ENCODE measurements at places on chromosomes 5 and 9.

- DNase-seq, result no peak
Measured at GRCh38 chr9:113426701-113427100, 16.2 kb downstream of the C9orf43 start.

- no peak for DNase-seq
Measured at GRCh38 chr9:125617087-125617486, 89.9 kb downstream of the MAPKAP1 start.

DNA sequence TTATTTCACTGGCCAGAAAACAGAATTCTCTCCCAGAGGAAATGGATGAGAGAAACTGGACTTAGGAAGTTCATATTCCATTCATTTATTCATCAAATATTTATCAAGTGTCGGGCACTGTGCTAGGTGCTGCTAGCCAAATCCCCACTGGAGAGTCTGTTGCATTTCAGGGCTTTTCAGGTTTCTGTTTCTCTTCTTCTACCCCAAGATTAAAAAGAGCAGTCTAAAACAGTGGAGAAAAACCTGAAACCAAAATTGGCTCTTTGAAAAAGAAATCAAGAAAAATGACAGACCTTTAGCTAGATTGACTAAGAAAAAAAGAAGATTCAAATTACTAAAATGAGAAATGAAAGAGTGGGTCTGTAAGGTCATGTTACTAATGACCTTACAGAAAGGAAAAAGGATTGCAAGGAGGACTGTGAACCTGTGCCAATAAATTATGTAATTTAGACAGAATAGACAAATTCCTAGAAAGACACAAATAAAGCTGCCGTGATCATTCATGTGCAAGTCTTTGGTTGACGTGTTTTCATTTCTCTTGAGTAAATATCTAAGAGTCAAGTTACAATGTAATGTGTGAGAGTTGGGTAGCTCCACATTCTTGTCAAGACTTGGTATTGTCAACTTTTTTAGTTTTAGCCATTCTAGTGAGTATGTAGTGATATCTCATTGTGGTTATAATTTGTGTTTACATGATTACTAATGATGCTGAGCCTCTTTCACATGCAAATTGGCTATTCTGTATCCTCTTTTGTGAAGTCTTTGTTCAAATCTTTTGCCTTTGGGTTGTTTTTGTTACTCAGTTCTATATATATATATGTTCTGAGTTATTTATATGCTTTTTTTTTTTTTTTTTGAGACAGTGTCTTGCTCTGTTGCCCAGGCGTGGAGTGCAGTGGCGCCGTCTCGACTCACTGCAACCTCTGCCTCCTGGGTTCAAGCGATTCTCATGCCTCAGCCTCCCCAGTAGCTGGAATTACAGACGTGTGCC is 23.7 kb downstream of the SNX30 start:
- DNase-seq, result no peak

GRCh38 chr5:35096216-35096615 is 48.5 kb upstream of the AGXT2 start:
- DNase-seq, result no peak

- no peak for DNase-seq
Measured at GRCh38 chr9:1871626-1872419, 143.3 kb upstream of the SMARCA2 start.

GRCh38 chr5:76642390-76643040 is 19.3 kb upstream of the F2RL2 start:
- no peak for DNase-seq

- DNase-seq, result no peak
Measured at GRCh38 chr9:134165357-134166315, 1.3 kb upstream of the RNU6ATAC start.

DNA sequence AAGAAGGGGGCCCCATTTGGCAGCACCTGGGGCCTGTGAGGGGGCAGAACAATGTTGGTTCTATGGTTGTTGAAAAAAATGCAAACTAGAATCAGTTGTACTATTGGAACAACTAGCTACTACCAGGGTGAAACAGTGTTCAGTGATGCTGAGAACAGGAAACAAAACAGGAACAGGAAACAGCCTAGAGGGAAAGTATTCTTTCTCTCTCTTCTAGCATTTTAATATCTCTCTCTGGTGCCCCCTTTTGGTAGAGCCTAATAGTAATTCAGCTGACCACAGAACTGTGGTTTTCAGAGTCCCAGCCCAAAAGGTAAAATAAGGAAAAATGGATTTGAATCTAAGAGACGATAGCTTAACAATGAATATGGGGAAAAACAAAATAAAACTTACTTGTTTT is 138.0 kb upstream of the KCNN2 start:
- DNase-seq, result no peak

DNA sequence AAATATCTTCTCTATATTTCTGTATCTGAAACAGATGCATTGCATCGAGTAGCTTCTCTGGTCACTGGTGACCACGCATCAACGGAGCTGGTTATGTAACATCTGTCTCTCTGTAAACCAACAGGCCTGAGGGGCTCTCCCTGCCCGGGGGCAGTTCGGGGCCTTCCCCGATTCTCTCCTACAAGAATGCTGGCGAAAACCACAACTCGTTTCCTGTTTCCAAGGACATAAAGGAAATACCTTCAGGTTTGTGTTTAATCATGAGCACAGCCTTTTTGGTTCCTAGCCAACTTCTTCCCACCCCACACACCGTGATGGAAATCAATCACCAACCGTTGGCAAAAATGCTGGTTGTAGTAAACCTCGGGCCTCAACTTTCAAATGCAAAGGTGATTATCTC is 25.1 kb downstream of the GDNF start:
- no peak for DNase-seq

DNA sequence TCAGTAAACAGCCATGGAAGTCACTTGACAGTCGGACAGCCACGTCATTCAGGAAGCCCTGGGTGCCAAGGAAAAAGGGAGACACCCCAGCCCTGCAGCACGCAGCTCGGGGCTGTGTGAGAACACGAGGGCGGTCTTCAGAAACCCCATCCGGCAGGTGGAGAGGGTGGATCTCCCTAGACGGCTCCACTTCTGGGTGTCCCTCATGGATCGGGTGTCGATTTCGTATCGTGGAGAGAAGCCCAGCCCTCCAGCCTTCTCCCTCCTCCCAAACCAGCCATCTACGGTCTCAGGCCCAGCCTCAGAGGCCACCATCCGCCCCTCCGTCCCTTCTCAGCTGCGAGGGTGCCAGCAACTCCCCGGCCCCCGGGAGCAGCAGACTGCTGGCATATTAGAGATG is 65.5 kb upstream of the BARHL1 start:
- no peak for DNase-seq

DNA sequence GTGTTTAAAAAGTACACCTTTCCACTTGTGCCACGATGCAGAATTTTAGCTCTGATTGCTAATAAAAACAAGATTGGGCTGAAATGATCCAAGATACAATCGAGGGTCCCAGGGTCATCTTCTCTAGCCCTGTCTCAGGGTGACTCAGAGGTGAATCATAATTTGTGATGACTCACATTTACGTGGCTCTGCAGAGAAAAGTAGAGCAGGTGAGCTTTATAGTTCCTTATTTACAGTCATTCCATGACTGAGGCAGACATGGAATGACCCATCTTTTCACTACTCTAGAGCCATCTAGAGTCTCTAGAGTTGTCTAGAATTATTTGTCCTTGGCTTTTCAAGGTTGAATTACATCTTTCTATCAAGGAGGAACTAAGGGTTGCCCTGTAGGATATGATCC is 155.2 kb downstream of the GAS1 start:
- DNase-seq, result no peak

- DNase-seq, result no peak
Measured at GRCh38 chr5:117218789-117219188, 644.2 kb upstream of the SEMA6A start.

DNA sequence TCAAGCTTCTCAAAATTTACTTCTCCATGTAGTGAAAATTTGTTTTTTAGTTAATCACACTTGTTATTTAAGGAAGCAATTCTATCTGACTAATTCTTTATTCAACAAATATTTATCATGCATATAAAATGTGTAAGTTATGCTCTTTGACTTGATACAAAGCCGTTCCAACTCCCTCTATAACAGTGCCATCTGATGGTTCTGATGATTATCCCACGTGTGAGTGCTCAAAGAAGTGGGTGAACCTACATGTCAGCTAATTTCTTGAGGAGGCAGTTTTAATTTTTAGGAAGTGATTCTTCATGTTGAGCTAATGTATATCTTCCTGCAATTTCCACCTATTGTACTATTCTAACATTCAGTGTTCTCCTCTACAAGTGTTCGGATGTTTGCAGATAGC is 88.8 kb upstream of the BRINP1 start:
- no peak for DNase-seq

DNA sequence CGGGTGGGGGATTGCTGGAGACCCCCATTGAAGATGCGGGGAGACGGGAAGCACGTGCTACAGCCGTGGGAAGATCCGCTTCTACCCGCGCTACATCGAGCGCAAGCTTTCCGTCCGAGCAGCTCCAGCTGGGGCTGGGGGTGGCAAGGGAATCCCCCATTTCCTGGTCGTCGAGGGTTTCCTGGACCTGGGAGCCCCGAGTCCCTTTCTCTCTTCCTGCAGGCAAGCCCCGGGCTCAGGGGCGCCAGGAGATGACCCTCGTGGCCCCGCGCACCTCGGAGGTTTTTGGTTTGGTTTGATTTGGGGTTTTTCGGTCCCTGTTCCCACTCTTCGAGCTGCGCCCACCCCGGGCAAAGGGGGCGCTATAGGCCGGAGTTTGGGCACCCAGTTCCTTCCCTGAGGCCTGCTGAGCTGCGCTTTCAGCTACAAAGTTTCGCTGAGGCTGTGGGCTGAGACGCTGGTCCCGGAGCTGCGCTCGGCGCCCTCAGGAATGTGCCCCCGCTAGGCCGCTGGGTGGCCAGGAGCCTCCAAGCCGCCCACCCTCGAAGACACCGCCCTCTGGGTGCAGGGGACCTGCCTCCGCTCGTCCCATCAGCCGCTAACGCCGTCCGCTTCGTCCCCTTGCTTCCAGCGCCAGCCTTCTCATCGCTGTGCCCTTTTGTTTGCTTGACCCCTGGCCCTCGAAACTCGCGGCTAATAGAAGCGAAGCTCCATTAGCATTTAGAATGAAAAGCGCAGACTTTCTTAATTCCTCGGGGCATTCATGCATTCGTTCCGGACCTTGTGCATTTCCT is 2.9 kb downstream of the NR4A3 start:
- DNase-seq, result no peak

DNA sequence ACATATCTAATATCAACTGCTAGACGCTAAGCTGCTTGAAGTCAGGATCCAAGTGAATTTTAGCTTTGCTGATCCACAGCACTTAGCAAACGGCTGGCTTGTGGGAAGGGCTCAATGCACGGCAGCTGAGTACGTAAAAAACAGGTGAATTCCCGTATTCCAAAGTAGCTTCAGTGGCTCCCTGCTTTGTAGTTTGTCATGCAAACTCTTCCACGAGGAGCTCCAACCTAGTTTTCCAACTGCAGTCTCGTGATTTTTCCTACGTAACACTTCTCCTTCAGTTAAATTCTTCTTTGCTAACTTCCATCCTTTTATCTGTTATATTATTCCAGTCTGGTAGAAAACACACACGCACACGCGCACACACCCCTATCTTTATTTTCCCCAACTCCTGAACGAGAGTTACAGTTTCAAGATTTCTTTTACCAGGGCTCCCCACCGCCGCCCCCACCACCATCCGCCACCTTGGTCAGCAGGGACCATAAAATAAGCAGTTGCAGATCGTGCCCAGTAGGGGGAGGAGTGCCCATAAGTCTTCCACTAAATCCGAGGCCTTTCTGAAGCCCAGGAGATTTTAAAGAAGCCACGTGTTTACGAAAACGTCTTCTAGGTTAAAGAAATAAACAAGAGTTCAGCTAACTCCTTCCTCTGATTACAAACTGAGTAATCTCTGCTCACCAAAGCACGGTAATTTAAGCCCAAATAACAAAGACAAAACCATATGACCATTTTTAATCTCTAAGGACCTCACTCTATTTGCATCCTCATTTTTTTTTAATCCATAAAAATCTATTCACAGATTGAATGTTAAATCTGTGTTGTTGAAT is 34.8 kb upstream of the TRIO start:
- peak; percentile 25 for DNase-seq

GRCh38 chr9:91577633-91578061 is 154.0 kb upstream of the NFIL3 start:
- no peak for DNase-seq

DNA sequence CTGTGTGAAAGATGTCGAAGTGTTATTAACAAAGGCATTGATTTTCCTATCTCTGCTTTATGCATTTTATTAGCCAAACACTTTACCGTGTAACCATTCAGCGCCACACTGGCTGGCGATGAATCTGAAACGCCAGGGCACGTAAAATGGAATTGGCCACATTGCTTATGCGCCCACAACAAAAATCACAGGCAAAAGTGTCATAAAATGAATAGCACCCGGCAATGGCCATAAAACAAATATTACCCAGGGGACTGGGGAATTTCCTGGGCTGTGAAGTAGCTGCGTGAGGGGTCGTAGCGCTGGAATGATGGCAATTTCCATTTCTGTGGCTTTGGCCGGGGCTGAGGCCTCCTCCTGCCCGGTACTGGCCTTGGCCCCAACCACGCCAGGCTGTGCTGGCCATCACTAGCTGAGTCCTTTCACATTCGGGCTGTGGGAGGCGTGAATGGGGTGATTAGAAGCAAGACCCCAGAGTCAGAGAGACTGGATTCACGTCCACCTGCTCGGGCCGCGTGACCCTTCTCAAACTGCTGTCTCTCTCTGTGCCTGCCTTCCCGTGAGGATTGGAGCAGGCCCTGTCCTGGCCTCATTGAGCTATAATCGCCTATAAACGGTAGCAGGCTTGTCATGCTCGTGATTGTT is 254.5 kb downstream of the PBX3 start:
- no peak for DNase-seq

DNA sequence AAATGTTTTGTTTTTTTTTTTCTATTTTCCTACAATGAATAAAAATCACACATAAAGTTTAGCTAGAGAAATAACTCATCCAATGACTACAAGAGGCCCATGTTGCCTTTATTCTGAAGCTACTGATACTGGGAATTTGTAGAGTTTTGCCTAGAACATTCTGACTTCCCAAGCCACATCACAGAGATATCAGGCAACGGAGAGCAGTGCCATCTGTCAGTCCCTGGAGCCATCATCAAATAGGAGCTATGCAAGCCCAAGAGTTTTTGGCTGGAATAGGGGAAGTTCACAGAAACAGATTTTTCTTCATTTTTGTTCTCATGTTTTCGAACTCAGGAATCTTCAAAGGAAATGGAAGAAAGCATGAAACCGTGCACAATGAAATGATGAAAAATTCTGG is 896.6 kb downstream of the TLE1 start:
- no peak for DNase-seq

Data from NCI-H1930 (cell line).